ENCODE measurements at places on chromosomes 7 and 10.

DNA sequence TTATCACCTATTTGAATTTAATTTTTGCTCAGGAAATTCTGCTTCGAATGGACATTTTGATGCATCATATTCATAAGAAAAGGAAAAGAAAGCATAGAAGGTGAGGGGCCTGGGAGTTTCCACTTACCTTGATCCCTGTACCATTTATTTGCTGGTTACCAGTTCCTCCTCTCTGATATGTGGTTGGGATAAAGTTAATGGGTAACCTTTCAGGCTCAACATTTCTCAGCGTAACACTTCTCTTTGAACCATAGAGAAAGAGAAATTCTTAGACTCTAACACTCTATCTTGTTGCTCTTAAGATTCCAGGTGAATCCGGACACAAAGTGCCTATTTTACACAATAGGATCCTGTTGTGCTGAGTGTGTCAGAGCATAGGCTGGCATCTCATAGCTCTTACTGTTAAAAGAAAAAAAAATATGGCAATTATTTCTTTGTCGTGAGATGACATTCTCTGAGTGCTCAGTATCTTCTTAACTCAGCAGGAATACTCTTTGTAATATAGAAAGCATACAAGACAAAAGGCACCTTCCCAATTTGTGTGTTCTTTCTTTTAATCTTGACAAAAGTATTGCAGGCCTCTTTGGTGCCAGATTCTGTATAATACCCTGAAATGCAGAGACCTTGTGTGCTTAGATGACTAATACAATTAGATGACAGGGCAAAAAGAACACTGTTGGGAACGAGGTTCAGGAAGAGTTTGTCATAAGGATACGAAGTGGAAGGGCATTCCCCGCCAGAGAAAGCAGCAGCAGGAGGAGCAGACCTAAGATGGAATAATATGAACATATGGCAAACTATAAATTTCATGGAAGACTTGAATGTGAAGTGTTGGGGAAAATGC, 689.6 kb downstream of the NRG3 start:
- no peak for DNase-seq

- peak; percentile 72 for DNase-seq
These were observed 16.2 kb upstream of the ZFAND2A start for GRCh38 chr7:1175967-1176851.

- no peak for DNase-seq
These were observed 125.8 kb downstream of the ELMO1 start for GRCh38 chr7:37322831-37323230.

GRCh38 chr7:46178661-46179060, 257.6 kb upstream of the IGFBP3 start:
- no peak for DNase-seq

- no peak for DNase-seq
These were observed 188.8 kb upstream of the POT1 start for GRCh38 chr7:125118444-125118843.

- no peak for DNase-seq
These were observed 33.0 kb downstream of the MRPL32 start for GRCh38 chr7:42964849-42965805.

DNA sequence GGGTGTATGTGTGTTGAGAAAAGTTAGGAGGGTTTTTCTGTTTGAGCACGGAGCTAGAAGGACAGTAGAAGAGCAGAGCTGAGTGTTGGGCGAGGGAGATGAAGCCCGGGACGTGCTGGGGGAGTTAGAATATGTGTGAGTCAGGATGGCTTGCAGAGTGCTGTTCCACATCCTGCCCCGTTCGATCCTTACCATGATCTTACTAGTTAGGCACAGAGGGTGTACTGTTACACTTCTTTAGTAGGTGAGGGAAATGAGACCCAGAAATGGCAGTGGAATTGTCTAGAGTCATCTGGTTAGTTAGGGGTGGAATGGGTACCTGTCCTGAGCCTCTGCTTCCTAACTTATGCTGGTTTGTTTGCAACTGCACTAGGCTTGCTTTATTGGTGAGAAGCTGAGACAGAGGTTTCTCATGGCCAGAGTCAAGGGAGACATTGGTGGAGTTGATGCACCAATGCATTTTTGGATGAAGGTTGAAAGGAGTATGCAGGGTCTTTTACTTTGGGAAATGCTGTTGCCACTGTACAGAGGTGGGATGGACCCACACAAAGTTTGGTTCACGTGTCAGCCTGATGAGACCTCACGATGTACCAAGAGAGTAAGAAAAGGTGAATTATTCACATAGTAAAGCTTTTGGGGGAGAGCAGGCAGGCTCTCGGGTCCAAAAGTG, 42.4 kb downstream of the CCNY start:
- DNase-seq = peak; percentile 9

GRCh38 chr7:747186-747585, 20.1 kb upstream of the PRKAR1B start:
- no peak for DNase-seq

DNA sequence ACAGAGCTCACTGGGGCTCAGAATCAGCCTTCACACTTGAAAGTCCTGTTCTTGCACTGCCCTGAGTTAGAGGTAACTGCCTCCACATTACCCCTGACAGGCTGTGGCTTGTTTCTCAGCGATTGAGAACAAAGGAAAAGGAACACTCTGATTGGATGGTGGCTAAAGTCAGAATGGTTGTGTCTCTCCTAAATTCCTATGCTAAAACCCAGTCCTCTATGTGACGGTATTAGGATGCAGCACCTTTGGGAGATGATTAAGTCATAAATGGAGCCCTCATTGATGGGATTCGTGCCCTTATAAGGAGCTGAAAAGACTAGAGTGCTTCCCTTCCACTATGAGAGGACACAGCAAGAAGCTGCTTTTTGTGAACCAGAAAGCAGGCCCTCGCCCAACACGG, 38.9 kb upstream of the DGKI start:
- no peak for DNase-seq

- no peak for DNase-seq
These were observed 18.1 kb downstream of the CHAT start for GRCh38 chr10:49631975-49632374.

DNA sequence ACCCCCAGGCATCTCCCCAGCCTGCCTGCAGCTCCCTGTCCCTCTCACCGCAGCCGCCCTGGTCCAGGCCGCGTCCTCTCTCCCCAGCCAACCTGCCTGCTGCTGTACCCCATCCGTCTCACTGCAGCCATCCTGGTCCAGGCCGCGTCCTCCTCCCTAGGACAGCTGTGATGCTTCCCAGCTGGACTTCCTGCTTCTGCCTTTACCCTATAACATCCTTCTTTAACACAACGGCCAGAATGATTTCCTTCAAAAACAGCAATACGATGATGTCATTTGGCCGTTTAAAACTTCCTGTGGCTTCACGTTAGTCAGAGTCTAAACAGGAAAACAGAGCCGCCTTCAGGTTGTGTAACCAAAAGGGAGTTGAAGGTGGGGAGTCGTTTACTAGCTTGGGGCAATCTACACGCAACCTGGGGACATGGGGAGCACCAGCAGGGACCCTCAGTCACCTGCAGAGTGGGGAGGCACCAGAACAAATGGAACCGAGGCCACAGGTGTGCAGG, 32.2 kb upstream of the ZFAND2A start:
- DNase-seq = no peak

DNA sequence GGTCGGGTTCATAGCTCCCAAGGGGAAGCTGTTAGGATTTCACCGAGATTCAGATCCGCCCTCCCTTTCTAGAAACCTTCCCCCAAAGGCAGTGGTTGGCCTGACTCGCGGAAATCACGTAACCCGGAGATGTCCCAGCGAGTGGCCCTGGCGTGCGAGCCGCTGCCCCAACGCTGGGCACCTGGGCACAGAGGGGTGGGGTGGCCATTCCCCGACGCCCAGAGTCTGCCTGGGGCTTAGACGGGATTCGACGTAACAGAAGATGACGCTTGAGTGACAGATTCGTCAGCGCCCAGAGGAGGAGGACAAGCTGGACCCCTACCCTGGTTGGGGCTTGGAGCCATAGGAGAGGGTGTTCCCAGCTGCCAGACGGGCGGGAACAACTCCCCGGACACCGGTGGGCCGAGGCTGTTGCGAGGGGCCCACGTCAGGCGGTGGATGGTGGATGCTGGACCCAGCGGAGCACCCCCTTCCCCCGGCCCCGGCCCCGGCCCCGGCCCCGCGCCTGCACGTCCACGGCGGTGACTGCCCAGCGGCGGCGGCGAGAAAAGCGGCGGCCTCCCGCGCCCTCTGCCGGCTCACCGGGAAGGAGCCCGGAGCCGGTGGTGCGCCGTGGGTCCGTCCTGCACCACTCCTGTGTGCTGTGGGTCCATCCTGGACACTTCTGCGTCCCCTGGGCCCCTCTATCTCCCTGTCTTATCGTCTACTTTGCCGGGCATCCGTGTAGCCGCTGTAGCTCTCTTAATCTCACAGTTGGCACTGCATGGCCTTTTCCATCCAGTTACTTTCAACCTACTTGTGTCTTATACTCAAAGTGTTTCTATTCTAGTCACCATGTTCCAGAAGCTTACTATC, 35.4 kb upstream of the KNDC1 start:
- no peak for DNase-seq

- no peak for DNase-seq
These were observed 11.9 kb downstream of the CHST3 start for GRCh38 chr10:71975871-71976725.

DNA sequence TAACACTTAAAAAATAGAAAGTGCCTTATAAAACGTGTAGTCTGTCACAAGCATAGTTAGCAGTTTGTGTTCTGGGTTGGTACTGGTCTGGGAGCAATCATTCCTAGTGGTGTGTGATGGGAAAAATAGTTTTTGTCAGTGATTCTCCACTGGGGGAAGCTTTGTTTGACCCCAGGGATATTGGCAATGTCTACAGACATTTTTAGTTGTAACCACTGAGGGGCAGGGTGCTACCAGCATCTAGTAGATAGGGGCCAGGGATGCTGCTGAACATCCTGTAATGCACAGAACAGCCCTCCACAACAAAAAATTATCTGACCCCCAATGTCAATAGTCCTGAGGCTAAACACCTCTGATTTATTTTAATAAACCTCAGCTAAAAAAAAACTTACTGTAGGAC, 51.6 kb upstream of the CREB5 start:
- DNase-seq = no peak

DNA sequence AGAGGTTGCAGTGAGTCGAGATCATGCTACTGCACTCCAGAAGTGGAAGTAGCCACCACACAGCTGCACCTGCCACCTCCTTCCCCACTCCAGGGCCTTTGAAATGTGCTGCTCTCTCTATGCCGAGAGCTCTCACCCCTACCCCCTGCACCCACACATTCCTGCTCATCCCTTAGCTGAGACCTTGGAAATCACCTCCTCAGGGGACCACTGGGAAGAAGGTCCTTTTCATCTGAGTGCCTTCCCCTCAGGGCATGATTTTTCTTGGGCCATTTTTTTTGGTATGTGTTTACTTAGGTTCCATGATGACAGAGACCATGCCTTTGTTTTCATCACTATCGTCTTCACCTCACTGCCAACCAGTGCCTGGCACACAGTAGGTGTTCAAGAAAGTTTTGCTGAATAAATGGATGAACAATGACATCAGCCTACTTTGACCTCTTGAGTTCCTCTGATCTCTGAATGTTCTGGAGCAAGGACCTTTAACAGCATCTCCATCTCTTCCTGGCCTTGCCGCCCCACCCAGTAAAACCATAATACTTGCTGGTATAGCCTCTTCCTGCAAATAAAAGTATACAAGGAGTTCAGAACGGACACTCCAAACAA, 166.6 kb upstream of the KLF14 start:
- no peak for DNase-seq

DNA sequence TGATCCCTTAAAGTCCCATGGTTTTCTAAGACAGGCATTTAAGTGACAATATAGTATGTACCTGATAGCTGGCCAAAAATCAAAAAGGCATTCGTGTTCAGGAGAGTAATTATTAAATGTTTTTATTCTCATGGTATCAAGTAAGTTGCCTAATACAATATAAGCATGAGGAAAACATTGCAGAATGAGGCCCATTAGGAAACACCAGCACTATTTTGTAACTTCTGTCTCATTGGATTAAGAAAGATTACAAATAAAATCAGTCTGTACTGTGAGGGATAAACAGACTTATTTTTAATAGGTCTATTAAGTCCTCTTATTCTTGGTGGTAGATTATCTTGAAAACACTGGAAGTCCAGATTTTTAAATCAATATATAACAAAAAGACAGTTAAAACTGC, 110.1 kb downstream of the SNX13 start:
- no peak for DNase-seq

DNA sequence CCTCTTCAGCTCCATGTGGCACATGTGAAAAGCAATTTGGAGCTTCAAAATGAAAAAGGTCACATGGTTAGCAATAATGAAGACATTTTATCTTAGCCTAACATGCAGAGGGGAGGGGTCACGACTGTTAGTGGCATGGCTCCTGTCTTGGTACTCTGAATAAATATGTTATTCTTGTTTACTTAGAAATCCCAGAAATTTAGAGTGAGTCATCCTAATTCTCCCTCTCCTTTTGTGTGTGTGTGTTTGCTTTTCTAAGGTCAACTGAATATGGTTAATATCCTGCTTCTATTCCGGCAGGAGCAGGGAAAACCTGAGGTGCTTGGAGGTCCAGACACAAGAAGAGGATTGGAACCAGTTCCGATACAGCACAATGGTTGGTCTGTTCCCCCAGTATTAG, 17.6 kb downstream of the BCCIP start:
- DNase-seq = no peak

- DNase-seq = no peak
These were observed 79.1 kb downstream of the CCSER2 start for GRCh38 chr10:84407388-84408049.

DNA sequence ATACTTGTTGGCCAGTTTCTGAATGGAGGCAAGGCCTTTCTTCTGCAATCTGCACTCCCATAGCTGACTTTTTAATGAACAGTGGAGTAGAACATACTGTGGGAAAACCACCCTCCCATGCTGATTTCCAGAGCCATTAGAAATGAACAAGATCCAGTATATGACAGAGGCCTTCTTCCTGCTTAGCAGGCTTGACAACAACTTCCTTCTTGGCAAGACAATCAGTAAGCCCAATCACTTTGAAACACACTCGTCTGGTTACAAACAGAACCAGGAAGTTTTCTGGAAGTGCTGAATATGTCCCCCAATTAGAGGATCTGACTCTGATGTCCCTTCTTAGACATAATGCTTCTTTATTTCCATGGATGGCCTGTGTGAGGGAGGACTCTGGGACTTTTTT, 103.4 kb downstream of the SAMD9 start:
- no peak for DNase-seq

DNA sequence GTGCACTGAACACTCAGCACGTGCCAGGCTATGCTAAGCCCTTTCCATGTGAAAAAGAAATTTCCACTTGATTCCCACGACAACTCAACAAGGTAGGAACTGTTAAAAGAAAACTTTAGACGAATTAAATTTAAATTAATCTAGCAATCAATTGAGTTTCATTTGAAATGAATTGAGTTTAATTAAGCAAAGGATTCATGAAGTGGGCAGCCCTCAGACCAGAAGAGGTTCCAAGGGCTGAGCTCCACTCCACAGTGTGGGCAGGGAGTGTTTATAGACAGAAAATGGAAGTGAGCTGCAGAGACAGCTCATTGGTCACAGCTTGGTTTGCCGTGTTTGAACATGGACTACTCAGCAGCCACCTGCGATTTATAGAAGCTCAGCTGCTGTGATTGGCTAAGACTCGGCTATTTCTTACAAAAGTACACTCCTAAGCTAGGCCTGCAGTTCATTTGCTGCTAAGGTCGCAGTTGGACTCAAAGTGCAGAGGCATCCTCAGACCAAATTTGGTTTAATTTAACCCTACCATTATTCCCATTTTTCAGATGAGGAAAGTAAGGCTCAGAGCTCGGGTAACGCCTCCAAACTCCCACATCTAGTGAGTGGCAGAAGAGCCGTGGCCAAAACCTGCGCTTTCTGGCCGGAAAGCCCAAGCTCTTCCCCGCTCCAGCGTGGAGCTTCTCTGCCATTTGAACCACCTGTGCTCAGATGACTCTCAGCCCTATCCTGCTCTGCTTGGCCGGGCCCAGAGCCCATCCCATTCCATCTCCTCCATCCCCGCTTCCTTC, 24.9 kb downstream of the CALML3 start:
- no peak for DNase-seq

- no peak for DNase-seq
These were observed 20.1 kb upstream of the NMT2 start for GRCh38 chr10:15188603-15189002.
